Spinal cord (tissue), 10 donors: ENCODE measurements at places on chromosomes 1 and 21. TPM values are rescaled to one million over a fixed set of nuclear protein-coding genes. Genes with fewer than 3 reads are reported as not detected.

C1QTNF12 gene
- total RNA-seq: 2.7 TPM

DNA sequence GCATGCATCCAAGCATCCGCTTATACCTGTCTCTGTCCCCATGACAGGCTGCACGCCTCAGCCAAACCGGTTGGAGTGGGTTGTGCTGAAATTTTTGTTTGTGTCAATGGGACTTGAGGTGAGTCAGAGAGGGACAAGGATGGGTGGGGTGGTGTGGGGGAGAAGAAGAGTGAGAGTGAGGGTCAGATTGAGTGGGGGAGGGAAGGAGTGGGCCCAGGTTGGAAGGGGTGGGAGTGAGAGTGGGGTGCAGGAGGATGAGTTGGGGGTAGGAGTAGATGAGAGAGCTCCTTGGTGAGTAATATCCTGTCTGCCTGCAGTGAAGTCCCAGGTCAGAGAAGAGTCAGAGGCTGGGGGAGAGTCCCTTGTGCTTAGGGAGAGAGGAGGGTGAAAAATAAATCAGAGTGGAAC is 3.3 kb upstream of the NECTIN4 start:
- DNase-seq: no peak

LAMC1 gene
- 170 TPM for total RNA-seq

GRCh38 chr1:162018418-162018817 is 5.3 kb downstream of the OLFML2B start:
- DNase-seq: no peak

DNA sequence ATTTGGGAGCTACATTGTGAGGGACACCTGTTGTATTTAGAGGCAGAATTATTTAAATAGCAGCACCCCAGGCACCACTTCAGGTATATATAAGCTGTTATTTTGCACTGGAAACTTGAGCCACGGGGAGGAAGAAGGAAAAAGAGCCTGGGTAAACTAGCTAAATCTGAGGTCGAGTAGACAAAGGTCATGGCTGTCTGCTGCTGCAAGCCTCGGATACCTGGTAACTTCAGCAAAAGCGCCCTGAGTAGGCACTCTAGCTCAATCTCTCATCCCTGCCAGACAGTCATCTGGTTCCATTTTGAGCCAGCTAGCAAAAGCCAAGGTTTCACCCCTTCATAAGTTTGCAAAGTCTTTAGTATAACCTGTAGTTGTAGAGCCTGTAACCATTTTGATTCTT is 101.9 kb upstream of the ZNF644 start:
- DNase-seq: no peak

GRCh38 chr1:167460836-167461235 is 57.5 kb downstream of the CD247 start:
- DNase-seq: no peak

DNA sequence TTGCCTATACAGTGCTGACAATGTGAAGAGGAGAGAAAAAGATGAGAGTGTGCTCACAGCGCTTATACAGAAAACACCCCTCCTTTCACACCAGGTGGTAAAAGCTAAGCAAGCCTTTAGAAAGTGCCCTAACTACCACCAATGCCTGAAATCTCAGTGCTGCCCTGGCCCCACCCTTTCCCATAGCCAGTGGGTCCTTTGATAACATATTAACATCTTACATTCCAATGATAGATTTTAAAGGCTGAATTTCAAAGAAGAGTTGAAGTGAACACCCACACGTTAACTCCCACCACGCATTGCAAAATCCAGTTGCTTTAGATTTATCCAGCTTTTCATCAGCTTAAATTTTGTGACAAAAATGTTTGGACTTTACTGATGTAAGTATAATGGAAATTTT is 58.1 kb upstream of the SSX2IP start:
- no peak for DNase-seq

C1QC gene
- total RNA-seq: 35.3 TPM

LRRC7 gene
- 19.5 TPM for total RNA-seq

LINGO4 gene
- total RNA-seq: 2.0 TPM

CHIT1 gene
- total RNA-seq: 0.55 TPM

DNA sequence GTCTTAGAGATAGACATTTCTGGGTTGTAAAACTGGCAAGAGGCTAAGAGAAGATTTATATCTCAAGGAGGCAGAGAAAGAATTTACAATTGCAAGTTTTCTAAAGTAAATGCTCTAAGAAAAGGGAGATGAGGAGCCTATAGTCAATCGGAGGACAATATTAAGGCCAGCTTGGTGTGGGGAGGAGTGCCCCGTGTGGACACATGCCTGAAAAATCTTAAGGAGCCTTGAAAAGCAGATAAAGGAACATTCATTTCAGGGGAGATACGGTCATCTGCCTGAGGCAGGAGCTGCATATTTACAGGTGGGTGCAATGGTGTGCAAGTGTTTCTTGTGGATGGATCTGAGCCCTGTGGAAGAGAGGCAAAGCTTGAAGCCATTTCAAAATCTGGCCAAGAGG is 25.6 kb downstream of the FCRL2 start:
- DNase-seq: no peak

GRCh38 chr1:17559615-17560419 is 20.3 kb downstream of the ARHGEF10L start:
- DNase-seq: no peak

DNA sequence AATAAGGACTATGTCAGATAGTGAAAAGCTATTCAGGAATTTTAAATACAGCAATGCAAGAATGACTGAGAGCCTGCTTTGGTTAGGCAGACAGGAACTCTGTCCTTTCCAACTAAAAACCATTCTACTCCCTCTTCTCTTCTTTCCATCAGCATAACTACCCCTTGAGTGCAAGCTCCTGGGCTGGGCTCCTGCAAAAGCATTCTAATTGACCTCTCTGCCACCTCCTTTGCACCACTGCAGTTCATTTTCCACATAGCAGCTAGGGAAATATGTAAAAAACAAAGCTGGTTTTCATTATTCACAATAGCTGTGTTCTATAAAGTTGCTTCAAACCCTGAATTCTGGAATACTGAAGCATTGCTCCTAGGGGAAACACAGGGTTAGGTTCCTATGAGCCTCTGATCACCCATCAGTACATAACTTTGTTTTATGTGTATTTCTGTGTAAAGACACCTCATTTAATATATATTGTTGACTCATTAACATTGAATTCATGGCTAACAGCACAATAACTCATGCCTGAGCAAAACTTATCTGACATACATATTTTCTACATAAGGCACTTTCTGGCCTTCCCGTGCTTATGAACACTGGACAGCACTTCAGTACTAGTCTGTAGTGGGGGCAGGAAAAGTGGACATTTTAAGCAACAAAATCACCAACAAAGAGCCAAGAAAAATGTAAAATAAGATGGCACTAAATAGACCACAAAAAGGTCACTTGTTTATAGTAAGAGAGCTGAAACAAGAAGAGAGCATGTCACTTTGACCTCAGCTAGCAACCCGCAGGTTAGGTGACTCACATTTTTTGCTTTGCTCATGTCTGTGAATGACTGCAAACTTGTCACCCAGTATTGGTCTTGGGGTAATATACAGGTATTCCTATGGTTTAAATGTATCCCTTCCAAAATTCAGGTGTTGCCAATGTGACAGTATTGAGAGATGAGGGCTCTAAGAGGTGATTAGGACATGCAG is 57.9 kb upstream of the IRF2BP2 start:
- DNase-seq: no peak

DNA sequence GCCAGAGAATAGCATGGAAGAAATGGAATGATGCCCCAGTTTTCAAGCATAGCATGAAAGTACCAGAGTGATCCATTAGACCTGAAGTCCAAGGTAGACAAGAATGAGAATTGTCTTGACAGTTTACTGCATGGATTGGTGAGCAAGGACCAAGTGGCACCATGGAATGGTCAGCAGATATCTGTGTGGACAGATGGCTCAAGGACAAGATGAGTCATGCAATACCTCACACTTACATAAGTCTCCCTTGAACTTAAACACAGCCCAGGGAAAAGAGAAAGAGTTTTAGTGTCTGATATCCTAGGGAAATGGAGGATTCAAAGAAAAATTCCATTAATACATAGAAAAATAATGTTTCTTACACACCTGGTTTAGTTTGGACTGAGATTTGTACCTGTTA is 195.2 kb downstream of the MRPL39 start:
- DNase-seq: no peak

SUSD4 gene
- 38.4 TPM for total RNA-seq
